ENCODE measurements at places on chromosomes 13 and 19.

- no peak for DNase-seq
Measured at GRCh38 chr13:50456111-50456510, 387.4 kb downstream of the DLEU7 start.

DNA sequence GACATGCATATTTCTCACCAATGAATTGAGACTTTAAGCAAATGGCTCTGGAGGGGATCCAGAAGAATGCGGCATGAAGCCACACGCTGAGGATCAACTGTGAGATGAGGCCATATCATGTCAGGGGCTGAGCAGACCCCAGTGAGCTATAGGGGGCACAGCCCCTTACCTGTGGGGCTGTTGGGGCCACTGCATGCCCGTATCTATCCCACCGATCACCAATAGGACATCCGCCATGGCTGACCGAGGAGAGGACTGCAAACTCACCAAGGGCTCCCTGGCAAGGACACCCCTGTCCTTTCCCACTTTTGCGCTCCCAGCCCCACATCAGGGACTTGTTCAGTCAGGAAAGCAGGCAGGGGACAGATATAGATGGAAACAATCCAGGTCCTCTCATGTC is 78.0 kb downstream of the SERP2 start:
- DNase-seq: no peak

- peak; percentile 43 for DNase-seq
Measured at GRCh38 chr19:50046649-50047503, 21.1 kb downstream of the ZNF473 start.

- DNase-seq: no peak
Measured at GRCh38 chr19:55902080-55902751, 29.9 kb downstream of the NLRP13 start.

DNA sequence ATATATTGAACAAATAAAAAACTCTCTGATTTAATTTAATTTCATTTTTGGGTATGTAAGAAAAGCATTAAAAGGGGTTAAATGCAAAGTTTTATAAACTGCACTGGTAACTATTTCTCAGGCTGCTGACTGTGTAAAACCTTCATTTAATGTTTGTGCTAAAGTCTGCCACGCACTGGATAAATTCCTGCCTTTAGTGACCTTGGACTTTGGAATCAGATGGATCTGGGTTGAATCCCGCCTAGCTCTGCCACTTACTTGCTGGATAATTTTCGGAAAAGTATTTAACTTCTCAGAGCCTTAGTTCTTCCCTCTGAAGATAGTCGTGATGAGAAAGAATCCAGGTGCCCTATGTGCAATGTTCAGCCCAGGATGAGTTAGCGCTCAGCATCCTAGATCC is 58.6 kb downstream of the RASL11A start:
- no peak for DNase-seq

GRCh38 chr19:44783545-44783944 is 5.9 kb downstream of the CBLC start:
- DNase-seq: no peak

DNA sequence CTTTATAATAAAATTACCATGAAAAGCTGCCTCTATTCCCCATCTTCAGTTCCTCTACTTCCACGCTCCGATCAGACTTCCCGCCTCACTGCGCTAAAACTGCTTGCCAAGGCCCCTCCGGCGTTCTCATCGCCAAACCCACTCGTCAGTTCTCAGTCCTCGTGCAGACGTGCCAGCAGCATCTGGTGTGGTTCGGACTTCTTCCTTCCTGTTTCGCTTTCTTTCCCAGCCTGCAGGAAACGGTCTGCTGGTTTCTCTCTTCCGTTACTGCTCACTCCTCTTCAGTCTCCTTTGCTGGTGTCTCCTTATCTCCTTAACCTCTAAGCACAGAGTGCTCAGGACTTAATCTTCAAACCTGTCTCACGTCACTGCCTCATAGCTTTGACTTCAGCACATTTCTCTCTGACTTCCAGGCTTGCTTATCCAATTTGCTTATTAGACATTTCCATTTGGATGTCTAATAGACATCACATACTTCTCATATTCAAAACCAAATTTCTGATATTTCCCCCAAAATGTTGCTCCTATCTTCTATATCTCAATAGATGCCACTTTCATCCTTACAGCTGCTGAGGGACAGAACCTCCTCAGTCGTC is 40.3 kb downstream of the RCBTB2 start:
- DNase-seq: peak; percentile 30

DNA sequence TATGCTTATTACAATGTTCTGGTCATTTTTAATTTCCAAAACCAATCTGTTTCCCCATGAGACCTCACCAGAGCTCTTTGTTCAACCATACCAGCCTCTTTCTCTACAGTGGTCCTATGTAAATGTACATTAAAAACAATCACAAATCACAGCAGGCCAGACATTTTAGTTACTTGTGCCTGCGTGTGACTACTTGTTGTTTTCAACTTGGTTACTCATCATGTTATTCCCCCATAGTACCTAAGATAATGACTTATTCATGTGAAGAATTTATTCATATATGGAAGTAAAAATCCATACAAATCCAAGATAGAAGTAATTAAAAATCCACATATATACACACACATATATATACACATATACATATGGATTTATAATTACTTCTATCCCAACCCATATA is 379.6 kb downstream of the SLITRK6 start:
- no peak for DNase-seq

GRCh38 chr13:33026489-33027152 is 10.4 kb downstream of the KL start:
- no peak for DNase-seq

GRCh38 chr19:45423033-45423588 is 606 bp downstream of the ERCC1 start:
- no peak for DNase-seq

Data from prostate gland (tissue), 2 donors.